Stimulated activated CD4-positive, alpha-beta T cell treated with anti-CD3 and anti-CD28 coated beads, Interleukin-15, amount 100 ng/mL, for 24 hours (primary cell): ENCODE measurements at places on chromosomes 2 and 18.

DNA sequence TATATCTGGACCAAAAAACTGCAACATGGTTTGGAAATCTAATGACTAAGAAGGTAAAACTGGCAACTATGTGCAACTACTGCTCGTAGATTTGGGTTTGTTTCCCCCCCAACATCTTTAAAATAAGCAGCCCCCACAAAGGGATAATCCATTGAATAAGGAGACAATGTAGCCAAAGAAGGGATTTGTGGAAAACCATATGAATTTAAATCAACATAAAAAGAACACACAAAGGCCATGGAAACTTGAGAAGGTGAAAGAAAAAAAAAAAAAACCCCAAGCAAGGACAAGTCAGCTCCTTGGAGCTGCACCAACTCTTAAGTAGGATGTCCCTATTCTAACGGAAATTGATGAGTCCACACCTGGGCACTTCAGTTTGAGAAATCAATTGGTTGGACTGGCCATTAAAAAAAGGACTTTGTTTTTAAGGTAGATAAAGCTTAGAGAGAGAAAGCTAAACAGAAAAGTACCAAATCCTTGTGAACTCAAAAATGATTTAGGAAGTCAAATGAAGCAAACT, 53.7 kb upstream of the ST8SIA5 start:
- no peak for DNase-seq

DNA sequence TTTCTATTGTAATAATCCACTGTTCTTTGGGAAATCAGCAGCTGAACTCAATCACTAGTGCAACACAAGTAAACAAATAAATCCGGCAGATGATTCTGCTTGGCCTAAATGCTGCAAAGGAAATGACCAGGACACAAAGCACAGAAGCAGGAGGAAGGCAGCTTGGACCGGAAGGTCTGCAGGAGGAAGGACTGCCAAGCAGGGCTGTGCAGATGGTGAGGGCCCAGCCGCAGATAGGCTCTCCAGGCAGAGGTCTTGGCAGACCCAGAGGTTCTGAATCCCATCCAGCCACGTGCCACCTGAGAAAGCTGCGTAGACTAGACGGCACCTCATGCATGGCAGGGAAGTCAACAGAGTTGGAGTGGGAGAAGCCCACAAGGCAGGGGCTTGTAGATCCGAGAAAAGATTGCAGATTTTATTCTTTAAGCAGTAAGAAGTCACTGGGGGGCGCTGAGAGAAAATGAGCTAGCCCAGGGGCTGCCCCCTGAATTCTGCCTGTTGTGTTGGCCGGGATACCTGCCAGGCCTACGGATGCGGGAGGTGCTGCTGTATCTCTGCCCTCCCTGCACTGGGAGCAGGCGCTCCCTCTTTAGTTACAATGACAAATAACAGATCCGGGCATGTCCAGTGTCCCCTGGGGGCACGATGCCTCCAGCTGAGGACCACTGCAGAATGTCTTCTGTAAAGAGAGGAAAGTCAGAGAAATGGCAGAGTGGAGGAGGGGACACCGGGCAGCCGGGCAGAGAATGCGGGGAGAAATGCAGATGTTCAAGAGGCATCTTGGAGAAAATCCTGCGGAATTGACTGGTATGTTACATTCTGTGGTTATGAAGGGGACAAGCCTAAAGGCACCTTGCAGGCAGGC, 153.5 kb downstream of the PXDN start:
- DNase-seq, result no peak

GRCh38 chr18:55421615-55422419, 166.2 kb downstream of the TCF4 start:
- no peak for DNase-seq

- peak; percentile 40 for DNase-seq
Measured at GRCh38 chr2:17878281-17879136, at the start of gene KCNS3. Gene KCNS3 (plus strand): TSS chr2:17878667. CDS start chr2:17931009, 52,342 bp downstream.

DNA sequence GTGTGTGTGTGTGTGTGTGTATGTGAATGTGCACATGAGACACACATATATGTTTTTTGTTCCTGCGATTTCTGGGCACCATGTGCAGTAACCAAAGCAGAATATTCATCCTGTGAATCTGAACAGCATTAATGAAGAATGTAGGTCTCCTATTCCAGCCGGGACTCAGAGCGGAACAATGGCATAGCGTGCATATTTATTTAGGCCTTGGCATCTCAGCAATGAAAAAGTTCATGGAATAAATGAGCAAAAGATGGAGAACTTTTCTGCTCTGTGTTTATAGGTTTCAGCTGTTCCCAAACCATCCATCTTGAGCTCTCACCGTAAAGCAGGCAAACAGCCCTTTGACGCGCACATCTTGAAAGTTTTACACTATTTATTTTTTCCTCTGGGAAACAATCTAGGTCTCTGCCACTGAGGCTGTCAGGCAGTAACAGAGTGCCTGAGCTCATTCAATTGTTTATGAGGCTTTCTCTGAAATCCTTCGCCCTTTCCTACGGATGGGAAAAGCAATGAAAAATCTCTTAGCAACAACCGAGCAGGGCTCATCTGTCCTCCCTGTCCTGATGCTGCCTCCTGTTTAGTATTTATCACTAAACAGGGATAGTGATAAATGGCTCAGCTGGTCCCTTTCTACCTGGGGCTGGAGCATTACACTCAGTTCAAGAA, 146.2 kb upstream of the MSH6 start:
- DNase-seq, result no peak

- DNase-seq, result peak; percentile 53
Measured at GRCh38 chr18:77000527-77000926, 132.1 kb downstream of the MBP start.

DNA sequence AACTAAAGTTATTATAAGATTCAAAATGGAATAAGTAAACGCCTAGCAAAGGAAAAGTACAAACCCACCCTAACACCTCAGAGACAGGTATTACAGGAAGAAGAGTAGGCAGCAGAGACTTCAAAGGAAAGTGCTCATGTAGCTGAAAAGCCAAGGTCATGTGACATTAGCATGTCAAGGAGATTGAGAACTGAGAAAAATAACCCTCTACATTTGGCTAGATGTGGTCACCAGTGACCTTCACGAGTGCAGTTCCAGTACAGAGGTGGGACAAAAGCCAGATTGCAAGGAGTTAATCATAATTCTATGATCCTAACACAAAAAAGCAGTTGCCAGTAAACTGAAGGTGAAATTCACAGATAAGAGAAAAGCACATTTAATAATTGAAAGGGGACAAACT, 252.7 kb downstream of the ZEB2 start:
- DNase-seq, result no peak

DNA sequence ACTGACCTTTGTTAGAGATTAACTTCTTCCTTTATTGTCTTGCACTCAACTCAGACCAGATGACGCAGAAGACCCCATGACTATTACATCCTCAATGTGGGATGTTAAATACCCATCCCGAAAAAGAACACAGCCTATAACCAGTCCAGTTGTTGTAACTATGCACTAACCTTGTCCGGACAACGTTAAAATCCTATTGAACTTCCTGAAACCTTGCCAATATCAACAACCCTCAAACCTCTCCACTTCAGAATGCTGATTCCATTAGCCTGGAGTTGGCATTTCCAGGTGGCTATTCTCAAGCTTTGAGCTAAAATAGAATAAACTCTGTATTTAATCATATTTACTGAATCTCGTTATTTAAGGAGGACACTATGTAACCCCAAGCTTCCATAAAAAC, 13.6 kb downstream of the NMS start:
- DNase-seq, result no peak

DNA sequence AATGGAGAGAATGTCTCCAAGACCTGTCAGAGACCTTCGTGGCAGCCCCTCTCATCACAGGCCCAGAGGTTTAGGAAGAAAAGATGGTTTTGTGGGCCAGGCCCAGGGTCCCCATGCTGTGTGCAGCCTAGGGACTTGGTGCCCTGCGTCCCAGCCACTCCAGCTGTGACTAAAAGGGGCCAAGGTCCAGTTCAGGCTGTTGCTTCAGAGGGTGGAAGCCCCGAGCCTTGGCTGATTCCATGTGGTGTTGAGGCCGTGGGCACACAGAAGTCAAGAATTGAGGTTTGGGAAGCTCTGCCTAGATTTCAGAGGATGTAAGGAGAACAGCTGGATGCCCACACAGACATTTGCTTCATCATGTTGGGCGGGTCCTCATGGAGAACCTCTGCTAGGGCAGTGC, 45.1 kb upstream of the ACTR2 start:
- no peak for DNase-seq

DNA sequence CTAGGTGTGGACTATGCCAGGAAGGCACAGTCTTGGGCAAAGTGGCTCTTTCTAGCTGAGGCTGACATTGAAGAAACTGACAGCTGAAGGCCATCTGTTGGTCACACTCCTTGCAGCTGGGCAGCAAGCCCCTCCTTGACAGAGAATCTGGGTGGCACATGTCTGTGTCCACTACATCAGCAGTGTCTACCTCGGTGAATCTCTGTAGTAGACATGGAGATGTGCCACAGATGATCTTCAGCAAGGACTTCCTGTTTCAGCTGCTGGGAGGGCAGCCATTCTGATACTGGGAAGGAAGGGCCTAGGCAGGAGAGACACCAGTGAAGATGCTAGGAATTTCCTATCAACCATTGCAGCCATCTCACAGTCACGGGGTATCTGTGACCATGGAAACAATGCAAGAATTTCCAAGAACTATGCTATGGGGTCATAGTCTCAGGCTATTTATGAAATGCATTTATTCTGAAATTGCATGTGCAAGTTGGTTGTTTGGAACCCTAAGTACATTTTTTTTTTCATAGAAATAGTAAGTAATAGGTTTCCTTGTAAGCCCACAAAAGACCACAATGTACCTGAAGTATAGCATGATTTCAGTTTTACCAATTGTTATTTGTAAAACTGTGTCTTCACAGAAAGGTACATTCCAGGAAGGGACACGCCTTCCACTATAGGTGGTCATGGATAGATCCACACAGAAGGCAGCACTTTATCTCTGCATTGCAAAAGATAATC, 63.8 kb upstream of the DARS1 start:
- no peak for DNase-seq

DNA sequence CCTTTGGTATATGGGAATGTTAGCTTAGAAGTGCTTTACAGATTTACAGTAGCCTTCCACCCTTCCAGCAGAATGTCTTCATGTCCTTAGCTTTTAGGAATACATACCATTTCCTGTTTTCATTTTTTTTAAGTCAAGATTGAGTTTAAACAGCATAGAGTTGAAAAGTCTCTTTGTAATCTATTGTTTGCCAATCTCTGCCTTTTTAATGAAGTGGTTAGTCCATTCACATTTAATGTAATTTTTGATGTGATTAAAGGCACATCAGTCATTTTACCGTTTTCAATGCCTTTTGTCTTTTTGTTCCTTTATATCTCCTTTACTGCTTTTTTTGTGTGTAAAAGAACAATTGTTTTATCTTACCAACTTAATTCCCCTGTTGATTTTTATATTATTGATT, 233.4 kb upstream of the SMIM21 start:
- no peak for DNase-seq

- no peak for DNase-seq
Measured at GRCh38 chr18:77366720-77367641, 117.3 kb downstream of the GALR1 start.

- no peak for DNase-seq
Measured at GRCh38 chr2:121748202-121748601, 7.2 kb upstream of the TSN start.

- DNase-seq, result no peak
Measured at GRCh38 chr2:176435729-176436128, 166.5 kb downstream of the MTX2 start.

- no peak for DNase-seq
Measured at GRCh38 chr2:236785611-236786057, 216.0 kb downstream of the ACKR3 start.

- DNase-seq, result no peak
Measured at GRCh38 chr2:85162746-85163301, 29.6 kb downstream of the TCF7L1 start.

GRCh38 chr2:181140414-181140813, 160.0 kb downstream of the UBE2E3 start:
- no peak for DNase-seq

DNA sequence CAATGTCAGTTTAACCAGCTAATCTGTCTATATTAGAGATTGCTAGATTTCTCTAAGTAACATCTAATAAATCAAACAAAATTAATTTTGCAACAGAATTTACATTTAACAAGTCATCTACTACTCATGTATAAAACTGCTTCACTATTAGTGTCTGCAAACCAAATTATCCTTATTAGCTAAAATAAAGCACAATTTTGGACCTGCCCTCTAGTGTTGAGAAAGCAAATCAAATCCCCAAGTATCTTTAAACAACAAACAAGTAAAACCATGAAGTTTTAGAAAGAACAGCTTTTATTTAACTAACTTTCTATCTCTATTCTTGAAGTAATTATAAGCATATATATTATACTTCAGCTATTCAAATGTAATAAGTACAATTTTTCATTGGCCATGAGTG, 113.1 kb upstream of the SP3 start:
- DNase-seq, result no peak
